ENCODE measurements at places on chromosomes 6 and 20.
A peak's percentile ranks its signal among the peaks of the same experiment; 100 is the strongest.

DNA sequence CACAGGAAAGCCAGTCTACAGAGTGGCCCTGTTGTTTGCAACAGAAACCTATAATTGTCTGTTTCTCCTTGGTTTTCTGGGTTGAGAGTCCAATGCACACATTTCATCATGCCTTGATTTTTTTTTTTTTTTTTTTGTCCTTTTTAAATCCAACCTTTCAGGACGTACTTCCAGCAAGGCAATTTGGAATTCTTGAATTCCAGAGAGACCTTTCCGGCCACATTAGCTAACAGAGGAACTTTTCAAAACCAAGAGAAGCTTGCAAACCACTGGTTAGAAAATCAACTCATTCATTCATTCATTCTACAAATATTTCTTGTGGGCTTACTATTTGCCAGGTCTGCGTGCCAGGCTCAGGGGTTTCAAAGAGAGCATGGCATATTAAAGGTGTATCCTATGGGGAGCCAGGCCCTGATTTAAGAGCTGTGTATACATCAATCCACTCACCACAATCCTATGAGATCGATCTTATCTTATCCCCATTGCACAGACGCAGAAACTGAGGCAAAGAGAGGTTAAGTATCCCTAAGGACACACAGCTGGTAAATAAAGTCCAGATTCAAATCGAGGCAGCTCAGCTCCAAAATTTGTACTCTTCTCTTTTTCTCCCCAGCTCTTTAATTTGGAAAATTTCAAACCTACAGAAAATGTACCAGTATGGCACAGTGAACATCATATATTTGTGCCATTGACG, 43.0 kb downstream of the EYA2 start:
- DNase-seq = no peak

DNA sequence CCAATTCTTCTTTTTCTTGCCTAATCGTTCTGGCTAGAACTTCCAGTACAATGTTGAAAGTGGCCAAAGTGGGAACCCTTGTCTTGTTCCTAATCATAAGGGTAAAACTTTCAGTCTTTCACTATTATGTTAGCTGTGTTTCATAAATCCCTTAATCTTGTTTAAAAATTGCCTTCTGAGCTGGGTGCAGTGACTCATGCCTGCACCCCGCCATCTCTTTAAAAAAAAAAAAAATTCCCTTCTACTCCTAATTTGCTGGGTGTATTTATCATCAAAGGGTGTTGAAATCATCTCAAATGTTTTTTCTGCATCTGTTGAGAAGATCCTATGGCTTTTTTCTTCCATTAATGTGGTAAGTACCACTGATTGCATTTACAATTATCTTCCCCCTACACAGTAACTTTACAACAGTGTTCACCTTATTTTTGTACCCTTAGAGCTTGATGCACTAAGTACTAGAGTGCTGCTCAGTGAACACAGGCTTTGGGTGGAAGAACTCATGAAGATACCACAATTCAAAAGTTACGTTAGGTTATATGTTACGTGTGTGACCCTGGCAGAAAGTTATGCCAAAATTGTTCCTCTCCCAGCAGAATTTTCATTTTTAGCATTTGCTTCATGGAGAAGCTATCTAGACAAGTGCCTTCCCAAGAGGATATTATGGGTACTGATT, 9.7 kb downstream of the SNRPB start:
- no peak for DNase-seq

DNA sequence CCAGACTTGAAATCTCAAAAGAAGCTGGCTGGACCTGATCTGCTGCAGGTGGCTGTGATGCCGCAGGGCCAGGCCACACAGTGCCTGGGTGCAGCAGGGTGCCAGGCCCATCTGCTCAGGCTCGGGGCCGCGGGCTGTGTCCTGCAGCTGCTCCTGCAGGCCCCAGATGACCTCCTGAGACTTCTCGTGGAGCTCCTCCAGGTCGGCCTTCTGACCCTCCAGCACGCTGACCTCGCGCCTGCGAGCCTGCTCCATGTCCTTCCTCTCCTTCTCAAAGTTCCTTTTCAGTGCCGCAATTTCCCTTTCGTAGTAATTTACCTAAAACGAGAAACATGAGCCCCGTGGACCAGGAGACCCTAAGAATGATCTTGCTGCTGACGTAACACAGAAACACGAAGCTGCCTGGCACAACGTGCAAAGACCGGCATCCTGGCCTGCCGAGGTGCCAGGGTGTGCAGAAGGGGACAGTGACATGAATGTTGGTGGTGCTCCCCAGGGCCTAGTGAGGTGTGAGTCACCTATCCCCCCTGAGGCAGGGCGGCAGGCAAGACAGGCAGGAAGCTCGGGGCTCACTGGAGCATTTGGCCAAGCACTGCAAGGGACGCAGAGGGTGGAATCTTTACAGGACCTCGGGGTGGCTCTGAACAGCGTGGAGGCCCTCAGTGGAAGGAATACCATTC, 71.6 kb downstream of the GINS1 start:
- DNase-seq = no peak

DNA sequence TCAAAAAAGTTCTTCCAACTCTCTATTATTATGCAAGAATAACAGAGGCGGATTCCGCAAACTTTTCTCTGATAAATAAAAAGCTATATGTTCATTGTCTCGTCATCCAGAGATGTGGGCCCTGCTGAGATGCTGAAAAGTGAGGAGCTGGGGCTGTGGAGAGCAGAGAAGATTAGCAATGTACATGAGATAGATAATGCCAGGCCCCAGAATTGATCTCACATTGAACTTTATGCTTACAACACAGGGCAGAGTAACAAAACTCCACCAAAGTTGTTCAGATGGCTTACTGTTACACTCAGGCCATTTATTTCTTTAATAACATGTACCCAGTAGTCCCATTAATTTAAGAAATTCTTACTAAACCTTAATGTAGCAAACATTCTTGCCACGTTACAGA, 32.7 kb upstream of the RIN2 start:
- DNase-seq = no peak

DNA sequence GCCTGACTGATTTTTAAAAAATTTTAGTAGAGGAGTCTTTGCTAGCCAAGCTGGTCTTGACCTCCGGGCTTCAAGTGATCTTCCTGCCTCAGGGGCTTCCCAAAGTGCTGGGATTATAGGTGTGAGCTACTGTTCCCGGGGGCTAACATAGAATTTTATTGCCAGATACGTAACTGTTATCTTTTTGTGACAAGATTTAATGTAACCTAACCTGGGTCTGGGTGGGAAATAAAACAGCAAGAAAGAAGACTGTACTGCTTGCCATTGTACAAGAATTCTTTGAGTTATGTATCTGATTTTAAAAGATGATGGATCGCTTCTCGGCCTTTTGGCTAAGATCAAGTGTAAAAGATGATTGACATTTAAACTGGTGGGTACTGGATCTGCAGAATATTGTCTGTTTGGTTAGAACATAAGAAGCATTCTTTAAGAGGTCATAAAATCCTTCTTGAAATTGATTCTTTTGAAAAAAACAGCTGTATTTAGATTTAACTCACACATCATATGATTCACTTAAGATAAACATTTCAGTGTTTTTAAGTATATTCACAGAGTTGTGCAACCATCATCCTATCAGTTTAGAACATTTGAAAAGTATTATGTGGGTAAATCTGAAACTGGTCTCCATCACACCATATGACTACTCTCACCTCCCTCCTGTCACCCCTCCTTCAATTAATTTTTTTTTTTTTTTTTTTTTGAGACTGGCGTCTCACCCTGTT, 21.6 kb downstream of the TPX2 start:
- DNase-seq = peak; percentile 23

DNA sequence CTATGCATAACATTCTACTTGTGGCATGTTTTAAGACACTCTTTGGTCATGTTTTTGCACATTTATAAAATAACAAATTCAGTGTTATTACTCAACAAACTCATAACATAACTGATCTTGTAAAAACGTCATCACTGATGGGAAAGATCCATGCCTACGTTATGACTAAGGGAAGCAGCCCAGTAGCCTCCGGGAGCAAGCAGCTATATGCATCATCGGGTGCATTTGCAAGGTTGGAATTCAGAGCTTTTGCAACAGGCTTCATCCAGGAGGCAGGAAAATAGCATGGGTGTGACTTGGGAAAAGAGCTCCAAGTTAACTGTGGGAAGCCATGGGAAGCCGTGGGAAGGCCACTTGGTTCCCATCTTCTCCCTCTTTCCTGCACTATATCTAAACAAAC, 271.6 kb upstream of the SGK1 start:
- peak; percentile 99 for DNase-seq

- peak; percentile 79 for DNase-seq
These were observed 838.4 kb downstream of the DHX35 start for GRCh38 chr20:39800548-39800947.
